Activated naive CD4-positive, alpha-beta T cell treated with anti-CD3 and anti-CD28 coated beads for 36 hours (primary cell): ENCODE measurements at places on chromosomes 2 and 18. TPM values are rescaled to one million over a fixed set of nuclear protein-coding genes. Genes with fewer than 3 reads are reported as not detected.

The AQP12B gene
- total RNA-seq: not detected

DNA sequence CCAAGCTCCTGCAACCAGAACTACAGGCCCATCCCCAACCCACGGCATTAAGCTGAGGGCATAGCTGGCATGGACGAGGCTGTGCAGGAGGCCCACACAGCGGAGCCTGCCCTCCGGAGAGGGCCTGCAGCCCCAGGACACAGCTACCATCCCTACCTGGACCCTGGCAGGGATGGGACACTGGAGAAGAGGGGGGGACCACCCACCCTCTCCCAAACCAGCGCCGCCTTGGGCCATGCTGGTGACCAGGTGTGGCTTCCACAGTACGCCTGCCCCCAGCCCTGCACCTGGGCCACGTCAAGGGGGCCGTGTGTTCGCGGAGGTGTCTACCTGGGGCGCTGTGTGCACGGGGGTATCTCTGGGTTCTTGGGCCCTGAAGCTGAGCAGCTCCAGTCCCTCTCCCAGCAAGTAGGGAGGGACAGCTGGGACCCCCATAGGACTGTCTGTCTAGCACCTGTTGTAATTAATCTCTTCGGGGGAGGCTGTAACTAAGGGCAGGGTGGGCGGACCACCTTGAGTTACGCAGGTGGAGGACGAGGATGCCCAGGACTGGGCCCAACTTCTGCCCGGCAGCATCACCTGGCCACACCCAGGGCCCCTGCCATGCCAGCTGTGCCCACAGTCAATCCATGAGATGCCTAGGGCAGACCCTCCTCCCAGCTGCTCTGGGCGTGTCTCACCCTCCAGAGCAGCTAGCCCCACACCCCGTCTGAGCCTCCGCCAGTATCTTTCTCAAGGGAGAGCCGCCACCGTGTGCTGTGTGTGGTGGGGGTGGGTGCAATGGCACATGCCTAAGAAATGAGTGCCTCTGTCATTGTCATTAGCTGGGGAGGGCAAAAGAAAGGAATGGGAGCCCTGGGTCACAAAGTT lies 18.3 kb downstream of the HS6ST1 start:
- H3K4me1 ChIP-seq: peaks cover 1% of the 10 kb centered on the region
- peaks cover 8% of the 10 kb centered on the region for H3K36me3 ChIP-seq
- DNase-seq: no peak
- no peaks in the 10 kb centered on the region for H3K27me3 ChIP-seq

DNA sequence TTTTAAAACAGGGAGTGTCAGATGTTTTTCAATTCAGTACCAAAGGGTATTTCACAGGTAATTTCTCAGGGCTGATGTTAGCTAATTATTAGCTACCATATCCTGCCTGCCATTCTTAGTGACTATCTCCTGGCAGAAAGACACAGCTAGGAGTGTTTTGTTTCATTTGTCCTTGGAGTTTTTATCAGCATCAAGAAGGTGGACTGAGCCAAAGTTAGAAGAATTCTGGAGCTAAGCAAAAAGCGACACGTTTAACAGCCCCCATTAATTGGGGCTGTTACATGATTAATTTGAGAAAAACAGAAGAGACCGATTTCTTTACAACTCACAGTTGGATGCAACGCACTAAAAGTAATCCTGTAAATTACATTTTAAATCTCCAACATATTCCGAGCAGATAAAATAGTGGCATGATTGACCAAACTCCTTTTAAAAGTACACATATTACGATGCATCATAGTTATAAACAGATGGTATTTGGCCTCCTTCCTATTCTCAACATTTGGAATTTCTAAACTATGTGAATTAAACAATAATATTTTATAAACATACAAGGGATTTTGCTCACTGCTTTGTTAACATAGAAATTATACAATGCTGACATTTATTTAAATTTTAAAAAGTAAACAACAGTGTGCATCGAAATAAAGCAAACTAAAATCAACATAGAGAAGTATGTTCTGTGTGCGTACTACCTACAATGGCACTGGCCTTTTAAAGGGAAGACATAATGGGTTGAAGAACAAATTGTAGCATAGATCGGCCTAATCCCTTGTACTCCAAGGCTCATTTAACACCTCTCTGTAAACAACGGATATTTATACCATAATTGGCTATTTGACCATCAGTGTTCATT lies 585.1 kb downstream of the ZEB2 start:
- peaks cover 48% of the 10 kb centered on the region for H3K27me3 ChIP-seq
- no peak overlapping the region for H3K4me3 ChIP-seq
- no peak for DNase-seq
- peaks cover 7% of the 10 kb centered on the region for H3K4me1 ChIP-seq
- no peak overlapping the region for H3K27ac ChIP-seq
- no peaks in the 10 kb centered on the region for H3K36me3 ChIP-seq

GRCh38 chr2:118123561-118124232 lies 35.4 kb downstream of the INSIG2 start:
- no peak overlapping the region for H3K27ac ChIP-seq
- peaks cover 18% of the 10 kb centered on the region for H3K27me3 ChIP-seq
- no peak for DNase-seq
- no peak overlapping the region for H3K4me3 ChIP-seq
- H3K4me1 ChIP-seq: no peaks in the 10 kb centered on the region

DNA sequence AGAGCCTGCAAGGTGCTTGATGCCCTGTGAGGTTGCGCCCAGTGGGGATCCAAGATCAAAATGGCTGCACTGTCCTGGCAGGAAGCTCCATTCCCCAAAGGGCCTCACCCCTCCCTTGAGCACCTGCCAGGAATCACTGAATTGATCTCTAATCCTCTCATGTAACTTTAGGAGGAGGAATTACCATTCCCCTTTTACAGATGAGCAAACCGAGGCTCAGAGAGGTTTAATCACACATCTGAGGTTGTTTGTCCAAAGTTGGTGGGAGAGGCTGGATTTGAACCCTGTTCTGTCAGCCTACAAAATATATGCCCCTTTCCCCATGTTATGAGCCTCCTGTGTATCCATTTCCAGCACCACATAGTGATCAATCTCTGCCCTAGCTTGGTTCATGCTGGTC lies 10.5 kb downstream of the ASIC4 start:
- H3K27me3 ChIP-seq: peaks cover 74% of the 10 kb centered on the region
- H3K4me1 ChIP-seq: peaks cover 14% of the 10 kb centered on the region
- no peak overlapping the region for H3K27ac ChIP-seq
- no peak for DNase-seq

- H3K36me3 ChIP-seq: no peaks in the 10 kb centered on the region
- H3K4me1 ChIP-seq: peaks cover 5% of the 10 kb centered on the region
- DNase-seq: no peak
Measured at GRCh38 chr2:147782141-147782930, 62.5 kb upstream of the ACVR2A start.

The TNFAIP6 gene
- not detected for total RNA-seq

The RSAD2 gene
- 9.9 TPM for total RNA-seq

GRCh38 chr2:51722311-51722710 lies 690.4 kb upstream of the NRXN1 start:
- no peak overlapping the region for H3K4me3 ChIP-seq
- H3K4me1 ChIP-seq: no peaks in the 10 kb centered on the region
- no peaks in the 10 kb centered on the region for H3K27me3 ChIP-seq
- no peak for DNase-seq
- H3K36me3 ChIP-seq: no peaks in the 10 kb centered on the region

The MBOAT2 gene
- total RNA-seq: 4.1 TPM

- no peaks in the 10 kb centered on the region for H3K4me1 ChIP-seq
- H3K36me3 ChIP-seq: no peaks in the 10 kb centered on the region
- H3K27me3 ChIP-seq: no peaks in the 10 kb centered on the region
- no peak overlapping the region for H3K4me3 ChIP-seq
Measured at GRCh38 chr2:55441280-55441892, 21.7 kb upstream of the CCDC88A start.

The SERPINB12 gene
- not detected for total RNA-seq

DNA sequence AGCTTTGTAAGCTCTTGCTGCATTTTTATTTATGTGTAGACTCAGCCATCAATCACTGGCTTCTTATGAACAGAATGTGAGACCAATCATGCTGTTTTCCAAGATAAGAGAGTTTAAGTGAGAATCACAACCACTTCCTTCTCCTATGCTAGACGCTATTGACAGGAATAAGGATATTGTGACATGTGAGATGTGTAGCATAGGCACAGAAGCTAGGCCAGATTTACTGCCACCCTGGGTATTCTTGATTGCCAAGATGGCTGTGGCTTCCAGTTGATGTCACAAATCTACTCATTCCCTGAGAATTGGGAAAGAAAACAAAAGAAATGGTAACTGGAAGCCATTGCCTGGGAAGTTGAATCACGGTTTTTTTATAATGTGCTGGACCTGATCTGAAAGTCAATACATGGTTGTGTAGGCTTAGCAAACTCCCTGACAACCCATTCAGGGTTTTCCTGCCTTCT lies 49.9 kb downstream of the RAB27B start:
- H3K4me1 ChIP-seq: peaks cover under 1% of the 10 kb centered on the region
- H3K27ac ChIP-seq: no peak overlapping the region
- no peak overlapping the region for H3K4me3 ChIP-seq
- no peaks in the 10 kb centered on the region for H3K27me3 ChIP-seq
- DNase-seq: no peak
- no peaks in the 10 kb centered on the region for H3K36me3 ChIP-seq

GRCh38 chr2:847669-848068 lies 103.0 kb upstream of the SNTG2 start:
- peaks cover 8% of the 10 kb centered on the region for H3K27me3 ChIP-seq
- no peaks in the 10 kb centered on the region for H3K36me3 ChIP-seq
- H3K27ac ChIP-seq: no peak overlapping the region
- H3K4me3 ChIP-seq: no peak overlapping the region
- no peaks in the 10 kb centered on the region for H3K4me1 ChIP-seq
- no peak for DNase-seq

The SESTD1 gene
- total RNA-seq: 12.4 TPM

GRCh38 chr18:58991167-58991798 lies 126.6 kb downstream of the ZNF532 start:
- peaks cover 4% of the 10 kb centered on the region for H3K4me1 ChIP-seq
- peaks cover 15% of the 10 kb centered on the region for H3K27me3 ChIP-seq
- no peak for DNase-seq
- no peaks in the 10 kb centered on the region for H3K36me3 ChIP-seq
- no peak overlapping the region for H3K4me3 ChIP-seq

DNA sequence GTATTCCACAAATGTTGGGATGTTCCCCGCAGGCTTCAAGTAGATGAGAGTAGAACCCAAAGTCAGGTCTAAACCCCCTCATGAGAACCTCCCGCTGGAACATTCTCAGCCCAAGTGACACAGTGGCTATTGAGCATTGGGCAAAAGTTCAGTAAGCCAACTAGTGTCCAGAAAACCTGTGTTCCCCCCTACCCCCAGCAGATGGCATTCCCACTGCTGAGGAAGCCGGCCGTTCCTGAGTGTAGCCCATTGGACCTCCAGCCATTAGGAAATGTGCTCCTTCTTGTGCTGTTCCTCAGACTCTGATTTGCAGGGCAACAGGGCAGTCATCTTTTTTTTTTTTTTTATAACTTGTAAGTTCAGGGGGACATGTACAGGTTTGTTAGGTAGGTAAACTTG lies 152.1 kb downstream of the NCK2 start:
- no peaks in the 10 kb centered on the region for H3K27me3 ChIP-seq
- H3K4me1 ChIP-seq: peaks cover 24% of the 10 kb centered on the region
- no peak for DNase-seq

GRCh38 chr2:147845411-147845971 lies 662 bp downstream of the ACVR2A start:
- H3K36me3 ChIP-seq: peaks cover 2% of the 10 kb centered on the region
- DNase-seq: peak; percentile 69
- peaks cover 12% of the 10 kb centered on the region for H3K27me3 ChIP-seq
- H3K4me3 ChIP-seq: peak overlapping the region; percentile 88

The UGT1A8 gene
- not detected for total RNA-seq

GRCh38 chr2:23385748-23386338 lies 864 bp downstream of the KLHL29 start:
- peaks cover 44% of the 10 kb centered on the region for H3K27me3 ChIP-seq
- H3K27ac ChIP-seq: no peak overlapping the region
- H3K4me1 ChIP-seq: peaks cover 28% of the 10 kb centered on the region
- no peak for DNase-seq
- no peaks in the 10 kb centered on the region for H3K36me3 ChIP-seq

DNA sequence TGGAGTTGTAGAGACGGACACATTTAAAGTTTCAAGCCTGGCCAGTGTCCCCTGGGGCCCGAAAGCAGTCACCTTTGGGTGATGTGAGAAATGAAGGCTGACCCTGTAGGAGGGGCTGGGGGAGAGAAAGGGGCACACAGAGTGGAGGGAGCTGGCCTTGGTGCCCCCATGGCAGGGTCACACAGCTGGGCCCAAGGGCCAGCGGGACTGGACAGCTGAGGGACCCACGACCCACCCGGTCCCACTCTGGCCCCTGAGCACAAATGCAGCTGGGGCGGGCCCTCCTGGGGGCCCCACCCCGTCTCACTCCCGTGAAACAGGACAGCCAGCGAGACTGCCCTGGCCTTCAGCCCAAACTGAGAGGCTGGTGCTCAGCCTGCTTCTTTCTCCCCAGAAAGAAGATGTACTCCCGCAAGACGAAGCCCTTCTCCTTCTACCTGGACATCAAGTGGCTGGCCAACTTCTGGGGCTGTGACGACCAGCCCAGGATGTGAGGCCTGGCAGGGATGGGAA lies 6.1 kb downstream of the AGXT start:
- DNase-seq: no peak
- no peak overlapping the region for H3K27ac ChIP-seq
- no peaks in the 10 kb centered on the region for H3K4me1 ChIP-seq
- no peaks in the 10 kb centered on the region for H3K36me3 ChIP-seq
- no peaks in the 10 kb centered on the region for H3K27me3 ChIP-seq

GRCh38 chr18:52451256-52451655 lies 111.3 kb downstream of the DCC start:
- no peak overlapping the region for H3K27ac ChIP-seq
- H3K27me3 ChIP-seq: no peaks in the 10 kb centered on the region
- no peaks in the 10 kb centered on the region for H3K4me1 ChIP-seq
- H3K4me3 ChIP-seq: no peak overlapping the region

The MC5R gene
- not detected for total RNA-seq

DNA sequence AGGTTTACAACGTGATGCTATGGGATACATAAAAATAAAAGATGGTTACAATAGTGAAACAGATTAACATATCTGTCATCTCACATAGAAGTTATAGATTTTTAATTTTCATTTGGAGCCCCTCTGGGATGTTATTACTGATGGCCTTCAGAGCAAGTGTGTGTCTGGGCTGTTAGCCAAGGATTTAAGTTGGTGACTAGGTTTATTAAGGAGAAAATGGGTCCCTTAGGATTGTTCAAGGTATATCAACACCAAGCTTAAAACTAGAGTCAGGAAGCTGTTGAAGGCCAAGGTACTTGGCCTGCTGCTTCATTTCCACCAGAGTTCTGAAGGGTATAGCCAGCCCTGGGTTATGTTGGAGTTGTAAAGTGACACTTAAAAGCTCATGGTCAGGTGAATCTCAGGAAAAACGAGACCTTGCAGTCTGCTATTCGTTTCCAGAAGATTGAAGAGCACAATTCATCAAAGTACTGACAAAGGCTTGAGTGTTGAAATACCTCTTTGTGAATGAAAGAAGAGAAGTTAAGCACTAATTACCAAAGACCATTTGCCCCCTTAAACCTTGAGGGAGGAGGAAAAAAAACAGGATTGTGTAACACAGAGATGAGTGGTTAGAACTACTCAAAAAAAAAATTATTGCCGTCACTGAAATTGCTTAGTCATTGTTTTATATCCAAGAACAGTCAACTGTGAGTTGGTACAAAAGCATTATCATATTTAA lies 48.4 kb downstream of the MAP2 start:
- H3K36me3 ChIP-seq: no peaks in the 10 kb centered on the region
- no peak for DNase-seq
- no peak overlapping the region for H3K4me3 ChIP-seq
- no peak overlapping the region for H3K27ac ChIP-seq
- H3K27me3 ChIP-seq: peaks cover 3% of the 10 kb centered on the region
